ENCODE measurements at places on chromosomes 12 and 14. TPM values are rescaled to one million over a fixed set of nuclear protein-coding genes. Genes with fewer than 3 reads are reported as not detected.

- DNase-seq = no peak
Measured at GRCh38 chr12:114921781-114922180, 237.8 kb upstream of the TBX3 start.

- no peak for DNase-seq
Measured at GRCh38 chr12:82970614-82971013, 283.9 kb downstream of the TMTC2 start.

DNA sequence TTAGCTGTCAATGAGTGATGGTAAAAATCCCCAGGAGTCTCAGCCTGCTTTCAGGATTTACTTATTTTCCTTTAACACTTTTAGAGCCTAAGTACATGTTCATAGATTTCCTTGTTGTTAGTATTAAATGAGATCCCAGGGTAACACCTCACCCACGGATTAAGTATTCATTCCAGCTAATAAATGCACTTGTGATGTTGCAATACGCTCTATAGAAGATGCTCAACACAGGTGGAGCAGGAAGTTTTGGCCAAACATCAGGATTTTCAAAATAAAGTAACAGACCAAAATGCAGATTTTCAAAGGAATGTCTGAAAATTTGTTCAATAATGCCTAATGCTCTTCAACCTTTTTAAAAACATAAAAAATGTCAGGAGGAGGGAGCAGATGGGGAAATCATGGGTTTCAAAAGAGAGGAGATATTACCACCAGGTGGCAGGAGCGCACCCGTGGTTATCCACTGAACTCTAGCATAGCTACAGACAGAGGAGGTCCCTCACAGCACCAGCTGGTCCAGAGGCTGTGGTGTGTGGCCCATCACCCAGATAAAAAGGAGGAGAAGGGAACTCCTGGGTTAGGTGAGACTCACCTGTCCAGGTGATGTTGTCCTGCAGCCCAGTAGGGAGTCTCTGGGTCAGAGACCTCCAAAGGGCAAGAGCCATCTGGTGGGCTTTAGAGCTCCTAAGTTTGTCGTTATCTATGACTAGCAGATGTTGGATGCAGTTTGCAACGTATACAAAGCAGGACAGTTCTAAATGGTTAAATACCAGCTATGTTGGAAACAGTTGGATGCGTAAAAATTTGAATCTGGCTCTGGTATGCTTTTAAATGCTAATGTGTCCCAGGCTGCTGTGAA, 1158.4 kb upstream of the TMEM132C start:
- DNase-seq = no peak

GRCh38 chr14:32545095-32545494, 216.0 kb downstream of the AKAP6 start:
- no peak for DNase-seq

DNA sequence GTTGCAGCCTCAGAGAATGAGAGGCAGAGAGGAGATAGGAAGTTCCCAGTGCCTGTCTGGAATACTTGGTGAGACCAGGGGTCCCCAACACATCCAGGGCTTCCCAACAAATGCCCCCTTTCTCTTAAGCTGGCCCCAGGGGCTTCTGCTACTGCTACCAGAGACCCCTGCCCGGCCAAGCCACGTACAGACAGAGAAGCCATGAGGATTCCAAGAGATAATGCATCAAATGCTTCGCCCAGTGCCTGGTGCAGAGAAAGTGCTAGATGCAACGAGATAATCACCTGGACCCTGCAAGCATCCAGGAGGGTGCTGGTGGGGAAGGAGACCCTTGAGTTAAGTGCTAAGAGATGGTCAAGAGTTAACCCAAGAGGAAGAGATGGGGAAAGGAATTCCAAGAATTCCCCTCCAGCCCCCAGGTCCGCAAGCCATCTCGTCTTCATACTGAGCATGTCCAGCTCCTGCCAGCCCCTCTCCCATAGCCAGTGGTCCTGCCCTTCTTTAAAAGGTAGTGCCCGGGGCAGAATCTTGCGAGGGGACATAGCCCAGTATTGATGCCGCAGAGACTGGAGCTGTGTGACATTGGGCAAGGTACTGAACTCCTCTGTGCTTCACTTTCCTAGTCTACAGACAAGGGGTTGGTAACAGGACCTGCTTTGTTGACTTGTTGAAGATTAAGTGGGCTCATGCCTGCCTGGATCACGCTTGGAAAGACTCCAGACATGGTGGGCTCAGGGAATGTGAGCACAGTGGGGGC, 103.3 kb downstream of the CALM1 start:
- DNase-seq = no peak

DNA sequence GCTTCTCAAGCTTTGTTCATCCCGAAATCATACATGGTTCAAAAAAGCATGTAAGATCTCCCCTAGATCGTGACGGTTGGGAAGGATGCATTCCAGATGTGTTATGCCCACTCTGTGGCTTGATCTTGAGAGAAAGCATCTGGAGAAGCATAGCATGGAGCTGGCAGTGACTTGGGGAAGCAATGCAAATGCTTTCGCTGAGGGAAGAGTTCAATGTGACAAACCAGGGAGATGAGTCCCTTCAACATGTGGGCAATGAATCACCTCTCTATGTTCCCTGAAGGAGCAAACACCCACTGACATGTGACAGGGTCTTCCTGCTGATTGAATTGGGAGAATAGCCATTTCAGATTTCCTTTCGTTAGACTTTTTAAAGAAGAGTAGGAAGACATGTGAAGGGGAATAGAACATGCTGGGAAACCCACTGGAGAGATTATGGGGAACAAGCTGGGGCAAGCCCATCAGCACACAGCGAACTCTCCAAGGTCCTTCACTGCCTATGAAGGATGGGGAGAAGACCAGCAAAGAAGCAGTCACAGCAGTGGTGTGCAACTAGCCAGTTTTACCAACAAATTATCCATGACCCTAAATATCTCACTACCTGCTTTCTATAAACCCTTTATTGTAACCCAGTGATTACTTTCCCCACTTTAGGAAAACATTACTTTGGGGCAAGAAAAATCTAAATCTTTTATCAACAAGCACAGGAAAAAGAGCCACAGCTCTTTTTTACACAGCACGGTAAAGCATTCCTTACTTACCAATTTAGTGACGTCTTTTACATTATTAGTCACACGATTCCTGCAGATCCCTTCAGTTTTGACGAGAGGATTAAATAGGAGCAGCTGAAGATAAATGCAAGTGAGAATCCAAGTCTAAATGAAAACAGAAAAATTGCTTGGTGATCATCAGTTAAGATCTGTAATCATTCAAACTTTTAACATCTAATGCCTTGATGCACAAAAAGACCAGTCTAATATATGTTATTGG, 35.0 kb downstream of the KITLG start:
- DNase-seq = no peak

DNA sequence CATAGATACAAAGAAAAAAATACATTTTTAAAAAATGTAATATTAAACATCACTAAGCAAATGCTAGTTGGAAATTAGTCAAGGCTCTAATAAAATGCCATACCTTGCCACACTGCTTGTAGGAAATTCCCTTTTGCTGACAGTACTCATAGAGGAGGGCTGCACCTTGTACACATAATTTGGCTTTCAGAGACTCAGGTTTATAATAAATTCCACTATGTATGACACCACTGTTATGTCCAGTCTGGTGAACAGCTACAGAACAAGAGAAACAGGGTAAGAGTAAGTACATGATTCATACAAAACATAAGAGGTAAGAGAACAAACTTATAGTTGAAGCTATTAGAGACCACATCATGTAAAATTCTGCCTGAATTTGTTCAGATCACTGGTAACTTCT, 10.1 kb downstream of the L2HGDH start:
- no peak for DNase-seq

- no peak for DNase-seq
Measured at GRCh38 chr12:3994500-3994899, 121.3 kb upstream of the PARP11 start.

- DNase-seq = no peak
Measured at GRCh38 chr12:104508752-104509446, 52.2 kb downstream of the CHST11 start.

The PDE3A gene
- total RNA-seq = 3.3 TPM

The SERPINA3 gene
- total RNA-seq = not detected

The OR6C1 gene
- total RNA-seq = not detected

The GNG2 gene
- 17.9 TPM for total RNA-seq

The MUCL1 gene
- total RNA-seq = not detected

The B4GALNT3 gene
- 20.3 TPM for total RNA-seq

The TMTC1 gene
- total RNA-seq = 19.8 TPM

The GARIN6 gene
- not detected for total RNA-seq

The MSRB3 gene
- 2.2 TPM for total RNA-seq
